ENCODE measurements at places on chromosomes 7 and 10.

DNA sequence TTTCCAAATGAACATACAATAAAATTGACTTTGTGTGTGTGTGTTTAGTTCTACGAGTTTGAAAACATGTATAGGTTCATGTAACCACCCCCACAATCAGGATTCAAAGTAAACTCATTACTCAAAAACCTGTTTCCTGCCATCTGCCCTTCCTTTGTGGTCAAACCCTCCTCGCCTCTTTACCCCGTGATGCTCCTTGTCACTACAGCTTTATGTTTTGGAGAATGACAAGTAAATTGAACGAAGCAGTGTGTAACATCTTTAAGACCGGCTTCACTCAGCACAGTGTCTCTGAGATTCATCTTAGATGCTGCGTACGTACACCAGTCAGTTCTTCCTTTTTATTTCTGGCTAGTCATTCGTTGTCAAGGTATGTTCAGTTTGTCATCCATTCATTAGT lies 54.6 kb upstream of the MKI67 start:
- DNase-seq = peak; percentile 9

DNA sequence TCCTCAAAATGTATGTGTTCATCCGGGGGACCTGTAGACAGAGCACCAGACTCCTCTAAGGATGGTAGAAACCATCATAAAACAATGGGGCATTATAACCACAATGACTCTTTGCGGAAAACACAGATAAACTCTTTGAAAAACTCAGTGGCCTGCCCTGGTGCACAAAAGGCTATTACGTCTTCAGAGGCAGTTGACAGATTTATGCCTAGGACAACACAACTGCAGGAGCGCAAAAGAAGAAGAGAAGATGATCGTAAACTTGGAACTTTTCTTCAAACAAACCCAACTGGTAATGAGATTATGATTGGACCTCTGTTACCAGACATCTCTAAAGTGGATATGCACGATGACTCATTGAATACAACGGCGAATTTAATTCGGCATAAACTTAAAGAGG lies 6.0 kb downstream of the RBM48 start:
- no peak for DNase-seq

GRCh38 chr7:32518534-32519140 lies 23.3 kb downstream of the AVL9 start:
- DNase-seq = no peak

- DNase-seq = no peak
These were observed 4.3 kb downstream of the ANK3 start for GRCh38 chr10:60385399-60385738.

DNA sequence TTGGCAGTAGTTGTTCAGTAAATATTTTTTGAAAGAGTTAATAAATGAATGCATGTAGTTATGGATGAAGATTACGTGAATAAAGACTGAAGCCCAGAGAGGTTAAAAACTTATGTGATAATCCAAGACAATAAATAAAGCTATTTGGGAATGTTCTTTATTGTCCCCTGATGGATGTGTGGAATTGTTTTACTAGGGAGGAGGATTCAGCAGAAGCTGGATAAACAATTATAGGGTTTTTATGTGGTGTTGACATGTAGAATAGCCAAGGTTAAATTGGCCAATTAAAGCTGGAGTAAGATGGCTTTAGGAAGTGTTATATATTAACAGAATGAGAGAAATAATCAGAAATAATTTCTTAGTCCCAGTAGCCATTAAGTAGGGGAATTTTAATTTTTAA lies 66.0 kb downstream of the CNNM2 start:
- no peak for DNase-seq

DNA sequence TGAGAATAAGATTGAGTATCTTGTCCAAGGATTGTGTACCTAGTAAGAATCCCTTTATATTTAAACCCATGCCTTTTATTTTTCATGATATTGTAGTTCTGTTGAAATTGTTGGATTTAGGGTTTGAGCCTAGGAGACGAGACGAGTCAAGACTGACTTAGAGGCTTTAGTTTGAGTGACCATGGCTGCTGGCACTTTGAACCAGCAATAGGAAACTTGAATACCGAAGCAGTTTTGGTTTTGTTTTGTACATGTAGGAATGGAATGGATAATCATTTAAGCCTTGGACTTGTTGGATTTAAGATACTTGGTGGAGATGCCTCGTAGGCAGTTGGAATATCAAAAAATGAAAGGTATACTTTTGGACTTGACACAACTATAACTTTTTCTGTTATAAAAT lies 229.0 kb downstream of the BICC1 start:
- DNase-seq = no peak

DNA sequence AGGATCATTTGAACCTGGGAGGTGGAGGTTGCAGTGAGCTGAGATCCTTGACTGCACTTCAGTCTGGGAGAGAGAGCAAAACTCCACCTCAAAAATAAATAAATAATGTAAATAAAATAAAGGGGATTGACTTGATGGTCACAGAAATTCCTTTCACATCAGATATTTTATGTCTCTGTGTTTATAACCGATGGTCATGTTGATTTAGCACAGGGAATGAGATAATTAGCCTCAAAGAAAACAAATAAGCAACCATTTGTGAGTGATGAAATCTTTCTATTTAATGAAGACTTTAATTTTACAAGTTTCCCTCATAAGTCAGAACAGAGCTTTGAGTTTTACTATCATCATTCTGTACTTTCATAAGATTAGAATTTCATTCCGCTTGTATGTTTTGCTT lies 64.8 kb upstream of the NUPR2 start:
- DNase-seq = no peak

- no peak for DNase-seq
These were observed 127.9 kb upstream of the STK17A start for GRCh38 chr7:43454936-43455518.

GRCh38 chr7:55279080-55279845 lies 85.9 kb upstream of the LANCL2 start:
- DNase-seq = no peak

- DNase-seq = no peak
These were observed 5.5 kb downstream of the MYOZ1 start for GRCh38 chr10:73635781-73636180.

GRCh38 chr10:31594347-31594873 lies 275.4 kb downstream of the ZEB1 start:
- DNase-seq = no peak

GRCh38 chr7:68321076-68321639 lies 1277.1 kb upstream of the AUTS2 start:
- DNase-seq = no peak

DNA sequence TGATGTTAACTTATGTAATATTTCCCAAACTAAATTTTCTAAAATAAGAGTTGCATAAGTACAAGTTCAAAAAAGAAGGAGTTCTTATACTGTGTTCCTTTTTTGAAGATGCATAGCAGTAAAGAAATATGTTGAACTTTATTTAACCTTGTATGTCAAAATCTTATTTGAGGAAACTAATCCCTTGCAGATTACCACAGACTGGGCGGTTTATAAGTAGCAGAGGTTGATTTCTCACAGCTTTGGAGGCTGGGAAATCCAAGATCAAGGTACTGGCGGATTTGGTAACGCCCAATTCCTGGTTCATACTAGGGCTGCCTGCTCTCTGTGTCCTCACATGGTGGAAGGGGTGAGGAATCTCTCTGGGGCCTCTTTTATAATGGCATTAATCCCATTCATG lies 68.5 kb downstream of the GNAT3 start:
- DNase-seq = no peak

GRCh38 chr10:24708081-24708480 lies 15.6 kb downstream of the ARHGAP21 start:
- DNase-seq = no peak

DNA sequence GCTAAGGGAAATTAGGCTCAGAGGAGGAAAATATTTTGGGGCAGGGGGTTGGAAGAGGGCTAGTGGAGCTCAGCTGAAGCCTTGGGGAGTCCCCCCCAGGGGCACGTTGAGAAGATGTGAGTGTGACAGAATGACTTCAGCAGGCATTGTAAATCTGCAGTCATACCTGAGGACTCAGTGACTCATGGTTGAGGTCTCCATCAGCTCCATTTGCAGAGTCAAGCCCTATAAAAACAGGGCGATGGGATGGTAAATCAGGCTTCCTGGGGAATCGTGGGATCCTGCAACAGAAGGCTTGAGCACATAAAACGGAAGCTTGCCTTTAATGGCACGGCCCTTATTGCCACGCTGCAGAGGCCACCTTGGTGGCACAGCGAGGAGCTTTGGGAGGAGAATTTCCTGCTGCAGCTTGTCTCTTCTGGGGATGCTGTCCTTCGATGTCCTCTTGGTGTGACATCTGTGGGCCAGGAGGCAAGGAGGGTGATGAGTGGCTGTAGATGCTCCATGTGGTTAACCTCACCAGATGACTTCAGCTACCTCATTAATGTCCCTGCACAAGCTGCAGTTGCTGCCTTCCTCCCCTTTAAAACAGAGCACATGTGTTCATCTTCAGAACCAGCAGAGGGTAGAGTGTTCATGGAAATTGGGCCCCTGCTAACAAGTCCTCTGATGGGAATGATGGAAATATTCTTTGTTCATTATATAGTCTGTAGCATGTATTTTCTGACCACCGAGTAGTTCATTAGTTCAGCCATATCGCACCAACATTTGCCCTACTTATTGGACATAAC lies 285.9 kb downstream of the LRMDA start:
- no peak for DNase-seq

DNA sequence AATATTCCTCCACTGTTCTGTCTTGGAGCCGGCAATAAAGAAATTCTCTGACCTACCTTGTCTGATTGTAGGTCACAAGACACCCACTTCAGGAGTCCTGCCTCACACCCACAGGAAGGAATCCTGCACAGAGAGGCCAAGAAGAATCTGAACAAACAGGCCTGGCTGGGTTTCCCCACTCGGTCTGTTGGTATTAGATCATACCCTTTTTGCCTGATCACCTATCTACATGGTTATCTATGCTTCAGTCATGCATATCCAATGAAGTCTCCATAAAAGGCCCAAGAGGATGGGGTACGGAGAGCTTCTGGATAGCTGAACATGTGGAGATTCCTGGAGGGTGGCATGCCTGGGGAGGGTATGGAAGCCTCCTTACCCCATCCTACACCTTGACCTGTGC lies 12.3 kb downstream of the OGDH start:
- no peak for DNase-seq

DNA sequence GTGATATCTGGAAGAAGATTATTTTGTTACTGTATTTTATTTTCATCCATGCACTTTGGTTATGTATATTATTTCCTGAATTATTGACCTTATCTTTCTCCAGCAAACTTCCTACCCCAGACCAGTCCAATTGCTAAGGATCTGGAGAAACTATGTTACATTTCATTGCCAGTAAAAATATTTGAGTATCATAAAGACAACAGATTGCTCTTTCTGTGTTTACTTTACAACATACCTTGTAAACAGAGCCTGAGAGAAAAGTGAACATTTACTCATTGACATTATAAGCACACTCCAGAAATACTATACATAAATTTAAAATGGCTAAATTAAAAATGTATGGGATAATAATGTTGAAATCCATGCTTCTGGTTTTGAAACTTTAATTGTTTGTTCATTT lies 186.2 kb upstream of the FAM3C start:
- DNase-seq = no peak

GRCh38 chr7:25068502-25069213 lies 56.4 kb downstream of the CYCS start:
- DNase-seq = no peak

DNA sequence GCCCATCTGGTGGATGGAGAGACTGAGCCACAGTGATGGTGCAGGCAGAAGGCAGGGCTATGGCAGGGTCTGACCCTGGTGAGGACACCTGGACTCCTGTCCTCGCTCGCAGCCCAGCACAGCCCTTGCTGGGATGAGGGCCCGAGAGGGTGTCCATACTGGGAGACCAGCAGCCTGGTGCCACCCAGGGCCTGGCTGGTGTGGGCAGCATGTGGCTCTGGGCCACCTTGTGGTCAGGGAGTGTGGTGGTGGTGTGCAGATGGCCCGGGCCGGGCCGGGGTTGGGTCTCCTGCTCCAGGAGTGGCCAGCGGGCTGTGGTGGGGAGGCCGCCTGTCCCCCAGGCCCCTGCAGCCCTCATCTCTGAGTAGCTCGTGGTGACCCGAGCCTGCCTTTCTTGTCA lies 14.9 kb downstream of the ADCY1 start:
- DNase-seq = no peak

GRCh38 chr10:89029785-89030437 lies 39.3 kb downstream of the FAS start:
- DNase-seq = peak; percentile 36

DNA sequence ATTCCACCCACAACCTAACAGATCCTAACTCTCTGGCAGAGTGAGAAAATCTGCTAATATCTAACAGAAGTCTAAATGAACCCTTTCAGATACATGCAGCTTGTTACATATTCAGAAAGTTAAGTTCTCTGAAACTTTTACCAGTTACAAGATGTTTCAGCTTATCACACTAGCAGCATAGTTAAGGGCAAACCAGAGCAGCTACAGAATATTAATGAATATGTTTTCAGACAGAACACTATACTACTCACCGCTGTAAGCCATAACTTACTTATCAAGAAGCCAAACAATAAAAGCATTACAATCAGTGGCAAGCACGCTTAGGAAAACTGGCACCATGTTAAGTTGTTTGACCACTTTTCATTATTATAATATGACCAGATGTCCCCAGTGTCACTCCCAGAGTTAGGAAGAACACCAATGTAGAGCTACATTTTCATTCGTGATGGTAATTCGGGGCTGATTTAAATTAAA lies 2.7 kb downstream of the ITGB1 start:
- no peak for DNase-seq

GRCh38 chr7:159158125-159158887 lies 13.6 kb upstream of the VIPR2 start:
- DNase-seq = no peak

DNA sequence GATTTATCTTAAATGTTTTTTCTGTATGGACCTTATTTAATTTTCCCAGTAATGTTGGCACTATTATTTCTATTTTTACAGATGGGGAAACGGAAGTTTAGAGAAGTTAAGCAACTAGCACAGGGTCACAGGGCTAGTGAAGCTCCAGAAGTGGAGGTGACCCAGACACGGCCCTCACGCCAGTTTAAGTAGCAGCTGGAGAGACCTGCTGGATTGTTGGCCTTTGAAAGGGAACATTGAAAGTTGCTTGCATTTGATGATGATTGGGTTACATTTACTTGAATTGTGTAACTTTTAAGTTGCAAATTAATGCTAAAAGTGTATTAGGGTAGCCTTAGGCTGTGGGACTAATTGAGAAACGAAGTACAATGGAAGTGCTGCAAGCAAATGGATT lies 25.6 kb downstream of the CDK14 start:
- no peak for DNase-seq

- DNase-seq = no peak
These were observed 18.0 kb upstream of the MTURN start for GRCh38 chr7:30116771-30117170.

All from stimulated activated CD8-positive, alpha-beta memory T cell treated with anti-CD3 and anti-CD28 coated beads, Interleukin-15, amount 100 ng/mL, for 48 hours (primary cell).